Stimulated activated CD8-positive, alpha-beta memory T cell treated with anti-CD3 and anti-CD28 coated beads, Interleukin-4, amount 100 ng/mL, for 1 hour (primary cell): ENCODE measurements at places on chromosomes 7 and 10.
A peak's percentile ranks its signal among the peaks of the same experiment; 100 is the strongest.

DNA sequence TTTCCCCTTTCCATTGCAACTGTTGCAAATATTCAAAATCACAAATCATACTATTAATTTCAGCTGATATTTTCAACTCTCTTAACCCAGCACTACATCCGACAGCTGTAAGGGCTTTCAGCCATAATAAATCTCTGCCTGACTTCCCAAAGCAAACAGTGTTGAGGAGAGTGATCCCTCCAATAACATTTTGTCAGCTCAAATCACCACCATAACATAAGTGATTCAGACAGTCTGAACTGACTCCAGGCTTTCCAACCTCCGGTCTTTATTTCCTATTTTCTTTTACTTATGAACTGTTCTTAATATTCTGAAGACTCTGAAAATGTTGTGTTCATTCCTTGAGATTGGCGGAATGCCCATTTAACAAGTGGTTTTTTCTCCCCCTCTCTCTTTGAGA, 1085.9 kb downstream of the GATA3 start:
- no peak for DNase-seq

DNA sequence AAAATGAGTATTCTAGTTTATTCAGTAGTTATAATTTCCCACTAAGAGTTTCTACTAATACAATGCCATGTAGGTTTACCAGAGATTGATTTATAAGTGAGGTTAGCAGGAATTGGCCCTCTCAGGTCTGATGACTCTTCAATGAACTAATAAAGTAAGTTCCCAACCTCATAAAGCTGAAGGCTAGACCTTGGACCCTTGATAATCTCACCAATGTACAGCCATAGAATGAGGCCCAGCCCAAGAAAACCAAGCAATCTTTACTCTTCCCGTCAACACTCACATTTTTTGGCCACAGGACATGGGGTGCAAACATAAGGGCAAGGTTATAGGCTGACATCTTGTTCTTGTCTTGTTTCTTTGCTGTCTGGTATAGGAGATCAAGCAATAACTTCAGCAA, 33.3 kb downstream of the ARHGAP19 start:
- DNase-seq: no peak

- DNase-seq: no peak
Observed at GRCh38 chr7:29274146-29275017, 79.8 kb downstream of the CHN2 start.

GRCh38 chr7:124840435-124840834, 74.8 kb upstream of the GPR37 start:
- DNase-seq: no peak

GRCh38 chr7:68457481-68457880, 1140.8 kb upstream of the AUTS2 start:
- DNase-seq: no peak

- no peak for DNase-seq
Observed at GRCh38 chr7:92749327-92749755, 87.0 kb downstream of the CDK6 start.

GRCh38 chr10:3248526-3249306, 76.1 kb upstream of the PITRM1 start:
- DNase-seq: no peak

DNA sequence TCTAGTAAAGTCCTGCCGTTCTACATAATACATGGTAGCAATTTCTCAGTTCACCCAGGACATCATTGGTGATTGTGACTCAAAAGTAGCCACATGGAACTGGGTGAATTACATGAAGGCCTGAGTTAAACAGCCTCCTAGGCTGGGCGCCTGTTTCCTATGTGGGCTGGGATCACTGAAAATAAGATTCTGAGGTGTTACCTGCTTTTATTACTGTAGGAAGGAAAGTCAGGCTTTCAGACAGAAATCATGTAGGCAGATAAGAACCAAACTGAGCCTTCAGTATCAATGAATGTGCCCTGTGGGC, 160.4 kb downstream of the CAMK1D start:
- DNase-seq: no peak

- DNase-seq: no peak
Observed at GRCh38 chr7:86653919-86654659, 10.4 kb downstream of the GRM3 start.

GRCh38 chr10:64275774-64276173, 754.6 kb downstream of the REEP3 start:
- no peak for DNase-seq

DNA sequence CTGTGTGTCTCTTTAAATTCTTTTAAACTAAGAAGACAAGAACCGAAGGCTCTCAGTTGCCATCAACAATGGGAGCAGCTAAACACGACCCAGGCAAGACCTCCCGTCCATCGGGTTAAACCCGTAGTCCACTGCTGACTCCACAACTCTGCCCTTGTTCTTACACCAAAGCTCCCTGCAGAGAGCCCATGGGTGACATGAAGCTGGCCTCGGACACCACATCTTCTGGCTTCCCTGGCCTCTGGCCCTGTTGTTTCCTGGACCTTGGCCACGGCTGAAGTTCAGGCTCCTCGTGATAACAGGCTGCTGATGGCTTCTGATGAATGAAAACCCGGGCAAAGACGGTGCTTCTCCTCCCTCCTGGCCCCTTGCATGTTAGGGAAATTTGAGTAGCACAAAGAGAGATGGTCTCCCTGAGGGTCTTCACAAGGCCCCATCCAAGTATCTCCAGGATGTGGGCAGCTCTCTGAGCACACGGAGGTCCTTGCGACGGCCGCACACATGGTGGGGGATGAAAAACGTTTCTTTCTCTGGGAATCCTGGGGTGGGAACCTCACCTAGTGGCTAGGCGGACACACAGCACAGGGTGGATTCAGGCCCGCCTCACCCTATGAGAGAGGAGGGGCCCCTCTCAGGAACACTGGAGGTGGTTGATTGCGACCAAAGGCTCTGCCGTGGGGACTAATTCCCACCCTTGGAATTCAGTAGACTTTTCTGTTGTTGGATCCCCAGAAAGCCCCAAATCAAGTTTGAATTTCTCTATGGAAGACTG, 271.1 kb downstream of the ADARB2 start:
- DNase-seq: no peak

GRCh38 chr7:133735222-133735621, 391.9 kb upstream of the LRGUK start:
- DNase-seq: no peak

DNA sequence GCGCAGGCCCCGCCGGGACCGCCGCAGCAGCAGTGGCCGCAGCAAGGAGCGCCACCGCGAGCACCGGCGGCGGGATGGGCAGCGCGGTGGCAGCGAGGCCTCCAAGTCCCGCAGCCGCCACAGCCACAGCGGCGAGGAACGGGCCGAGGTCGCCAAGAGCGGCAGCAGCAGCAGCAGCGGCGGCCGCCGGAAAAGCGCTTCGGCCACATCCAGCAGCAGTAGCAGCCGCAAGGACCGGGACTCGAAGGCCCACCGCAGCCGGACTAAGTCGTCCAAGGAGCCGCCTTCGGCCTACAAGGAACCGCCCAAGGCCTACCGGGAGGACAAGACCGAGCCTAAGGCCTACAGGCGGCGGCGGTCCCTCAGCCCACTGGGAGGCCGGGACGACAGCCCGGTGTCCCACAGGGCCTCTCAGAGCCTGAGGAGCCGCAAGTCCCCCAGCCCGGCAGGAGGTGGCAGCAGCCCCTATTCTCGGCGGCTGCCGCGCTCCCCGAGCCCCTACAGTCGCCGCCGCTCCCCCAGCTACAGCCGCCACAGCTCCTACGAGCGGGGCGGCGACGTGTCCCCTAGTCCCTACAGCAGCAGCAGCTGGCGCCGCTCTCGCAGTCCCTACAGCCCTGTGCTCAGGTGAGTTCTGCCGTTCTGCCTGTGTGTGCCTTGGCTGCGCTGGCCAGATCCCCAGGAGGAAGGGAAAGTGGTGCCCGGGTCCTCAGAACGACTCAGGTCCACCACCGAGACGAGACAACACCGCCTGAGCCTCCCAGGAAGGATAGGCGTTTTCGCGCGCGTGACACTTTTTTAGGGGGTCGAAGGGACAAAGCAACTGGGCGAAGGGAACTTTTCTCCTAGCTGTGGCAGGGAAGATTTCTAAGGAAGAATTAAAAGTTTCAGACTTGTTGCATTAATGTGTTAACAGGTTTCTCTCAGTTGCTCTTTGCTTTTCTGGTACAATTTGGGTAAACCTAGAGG, 1.5 kb downstream of the CDK13 start:
- DNase-seq: peak; percentile 39

GRCh38 chr7:129807863-129808262, 144.9 kb downstream of the UBE2H start:
- DNase-seq: no peak

GRCh38 chr7:20236790-20237189, 19.6 kb upstream of the MACC1 start:
- no peak for DNase-seq

GRCh38 chr10:81213370-81213769, 661.6 kb upstream of the NRG3 start:
- DNase-seq: no peak

DNA sequence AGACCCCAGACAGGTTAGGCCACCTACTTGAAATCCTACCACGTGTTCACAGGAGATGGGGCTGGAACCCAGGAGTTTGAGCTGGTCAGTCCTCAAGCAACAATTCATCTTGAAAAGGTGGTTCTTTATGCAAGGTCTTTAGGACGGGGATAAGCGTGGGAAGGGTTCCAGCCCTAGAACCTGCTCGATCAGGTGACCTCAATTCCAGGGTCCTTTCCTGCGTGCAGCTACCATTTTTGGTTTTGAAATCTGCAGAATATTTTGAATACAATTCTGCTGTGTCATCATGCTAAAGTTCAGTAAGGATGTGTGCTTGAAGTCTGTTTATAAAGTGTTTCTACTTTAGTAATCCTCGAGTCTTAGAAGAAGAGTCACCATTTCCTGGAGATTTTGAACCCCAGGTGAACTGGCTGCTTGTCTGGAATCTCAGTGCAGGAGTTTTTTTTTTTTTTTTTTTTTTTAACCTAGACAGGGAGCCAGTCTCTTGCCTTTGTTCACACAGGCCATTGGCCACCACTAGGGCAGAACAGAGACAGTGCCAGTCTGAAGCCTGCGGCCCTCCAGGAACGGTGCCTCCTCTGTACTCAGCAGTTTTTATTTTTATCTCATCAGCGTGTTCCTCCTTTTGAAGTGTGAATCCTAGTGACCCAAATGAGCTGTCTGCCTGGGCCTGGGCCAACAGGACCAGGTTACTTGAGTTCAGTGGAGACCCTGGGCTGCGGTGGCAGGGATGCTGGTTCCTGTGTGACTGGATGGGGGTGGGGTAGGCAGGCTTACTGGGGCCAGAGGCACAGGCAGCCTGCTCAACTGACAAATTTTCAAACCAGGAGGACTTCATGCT, 54.6 kb downstream of the EEPD1 start:
- no peak for DNase-seq

GRCh38 chr7:82335927-82336326, 107.7 kb downstream of the CACNA2D1 start:
- DNase-seq: no peak

- DNase-seq: no peak
Observed at GRCh38 chr10:32953277-32953927, 4.6 kb downstream of the ITGB1 start.

GRCh38 chr10:57336341-57336740, 931.4 kb downstream of the IPMK start:
- no peak for DNase-seq

DNA sequence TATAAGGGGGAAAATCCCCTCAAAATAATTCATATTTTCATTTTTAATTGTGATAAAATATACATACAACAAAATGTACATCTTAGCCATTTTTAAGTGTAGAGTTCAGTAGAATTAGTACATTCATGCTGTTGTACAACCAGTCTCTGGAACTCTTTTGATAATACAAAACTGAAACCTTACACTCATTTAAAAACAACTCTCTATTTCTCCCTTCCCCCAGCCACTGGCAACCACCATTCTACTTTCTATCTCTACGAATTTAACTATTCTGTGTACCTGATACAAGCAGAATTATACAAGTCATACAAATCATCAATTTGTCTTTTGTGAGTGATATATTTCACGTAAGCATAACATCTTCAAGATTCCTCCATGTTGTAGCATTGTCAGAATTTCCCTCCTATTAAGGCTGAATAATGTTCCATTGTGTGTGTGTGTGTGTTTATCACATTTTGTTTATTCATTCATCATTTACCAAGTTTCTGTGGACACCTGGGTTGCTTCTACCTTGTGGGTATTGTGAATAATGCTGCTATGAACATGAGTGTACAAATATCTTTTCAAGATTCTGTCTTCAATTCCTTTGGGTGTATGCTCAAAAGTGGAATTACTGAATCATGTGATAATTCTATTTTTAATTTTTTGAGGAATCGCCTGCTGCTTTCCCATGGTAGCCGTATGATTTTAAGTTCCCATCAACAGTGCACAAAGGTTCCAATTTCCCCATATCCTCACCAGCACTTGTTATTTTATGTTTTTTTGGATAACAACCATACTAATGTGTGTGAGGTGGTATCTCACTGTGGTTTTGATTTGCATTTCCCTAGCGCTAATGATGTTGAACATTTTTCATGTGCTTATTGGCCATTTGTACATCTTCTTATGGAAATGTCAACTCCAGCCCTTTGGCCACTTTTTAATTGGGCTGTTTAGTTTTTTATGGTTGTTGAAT, 4.7 kb upstream of the EBLN1 start:
- no peak for DNase-seq

DNA sequence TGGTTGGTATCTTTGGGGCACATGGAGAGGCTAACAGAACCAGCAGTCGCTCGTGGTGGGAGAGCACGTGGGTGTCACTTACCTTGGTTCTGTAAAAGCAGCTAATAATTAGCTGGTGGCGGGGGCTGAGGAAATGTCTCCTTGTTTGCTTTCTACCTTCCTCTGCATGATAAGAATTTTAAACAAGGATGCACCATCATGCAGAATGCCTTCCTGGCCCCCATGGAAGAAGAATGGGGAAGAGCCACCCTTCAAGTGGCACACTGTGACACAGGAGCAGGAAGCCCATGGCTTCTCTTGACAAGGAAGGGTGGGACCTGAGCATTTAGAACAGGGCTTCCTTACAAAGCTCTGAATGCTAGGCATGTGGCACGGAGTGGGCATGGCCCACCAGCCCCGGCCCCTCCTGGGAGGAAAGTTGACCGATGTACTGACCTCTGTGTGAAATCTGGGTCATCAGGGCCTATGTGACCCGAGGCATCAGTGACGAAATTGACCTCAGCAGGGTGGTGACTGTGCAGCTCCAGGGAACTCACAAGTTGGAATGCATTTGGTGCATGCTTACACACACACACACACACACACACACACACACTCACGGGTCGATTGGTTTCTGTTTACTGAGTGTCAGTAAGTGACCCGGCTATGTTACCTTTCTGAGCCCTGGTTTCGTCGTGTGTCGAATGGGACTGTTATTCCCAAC, 116.9 kb upstream of the ANLN start:
- DNase-seq: no peak

DNA sequence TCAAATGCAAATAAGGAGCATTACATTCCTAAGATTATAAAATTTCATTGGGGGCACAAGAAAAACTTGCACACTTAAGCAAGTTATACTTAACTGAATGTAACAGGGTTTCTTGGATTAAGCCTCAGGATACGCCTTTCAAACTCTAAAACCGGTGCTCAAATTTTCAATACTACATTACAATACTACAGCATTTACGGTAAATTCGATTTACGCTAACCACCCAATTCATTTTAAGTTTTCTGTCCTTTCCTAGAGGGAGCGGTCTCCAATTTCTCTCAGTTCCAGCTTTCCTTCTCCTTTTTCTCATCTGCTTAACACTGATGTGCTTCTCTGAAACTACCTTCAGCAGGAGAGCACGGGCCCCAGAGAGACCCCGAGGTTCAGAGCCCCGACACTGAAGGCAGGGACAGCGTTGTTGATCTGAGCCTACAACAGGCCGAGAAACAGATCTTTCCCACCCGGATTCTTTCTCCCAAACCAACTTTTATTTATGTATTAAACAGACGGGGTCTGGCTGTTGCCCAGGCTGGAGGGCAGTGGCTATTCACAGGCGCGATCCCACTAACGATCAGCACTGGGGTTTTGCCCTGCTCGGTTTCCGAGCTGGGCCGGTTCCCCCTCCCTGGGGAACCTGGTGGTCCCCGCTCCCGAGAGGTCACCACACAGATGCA, 798 bp downstream of the ZNF425 start:
- DNase-seq: no peak
